Esophagus squamous epithelium (tissue), 5 donors: ENCODE measurements at places on chromosomes 16 and 17. TPM values are rescaled to one million over a fixed set of nuclear protein-coding genes. Genes with fewer than 3 reads are reported as not detected.

DNA sequence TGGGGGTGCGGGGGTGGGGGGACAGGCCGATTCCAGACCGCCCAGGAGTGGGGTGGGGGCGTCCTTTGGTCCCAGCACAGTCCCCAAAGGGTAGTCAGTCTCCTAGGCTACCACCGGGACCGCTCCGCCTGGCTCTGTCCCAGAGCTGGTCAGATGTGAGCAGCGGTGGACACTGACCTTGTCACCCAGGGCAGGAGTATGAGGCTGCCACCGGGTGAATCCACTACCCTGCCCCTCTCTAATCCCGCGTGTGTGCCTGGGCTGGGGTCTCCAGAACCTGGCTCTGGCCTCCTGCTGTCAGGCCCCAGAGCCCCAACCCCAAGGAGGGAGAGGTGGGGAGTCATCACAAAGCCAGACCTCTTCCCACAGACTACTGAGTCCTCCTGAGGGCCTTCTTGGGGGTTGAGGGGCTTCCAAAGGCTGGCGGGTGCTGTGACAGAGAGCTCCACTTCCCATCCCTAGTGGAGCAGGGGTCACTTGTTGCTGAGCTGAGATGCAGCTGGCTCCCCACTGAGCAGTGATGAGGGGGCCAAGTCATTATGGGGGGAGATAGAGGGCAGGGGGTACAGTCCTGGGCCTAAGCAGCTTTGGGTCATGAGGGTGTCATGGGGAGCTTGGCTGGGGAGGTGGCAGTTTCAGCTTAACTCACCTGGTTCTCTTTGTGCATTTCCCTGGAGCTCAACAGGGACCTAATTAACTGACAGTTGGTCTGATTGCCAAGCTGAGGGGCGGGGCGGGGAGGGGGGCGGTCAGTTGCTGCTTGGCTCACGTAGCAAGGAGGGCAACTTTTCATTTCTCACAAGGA lies 1.2 kb downstream of the PPP1R1B start:
- no peak for DNase-seq

The MPG gene
- 72.1 TPM for total RNA-seq

DNA sequence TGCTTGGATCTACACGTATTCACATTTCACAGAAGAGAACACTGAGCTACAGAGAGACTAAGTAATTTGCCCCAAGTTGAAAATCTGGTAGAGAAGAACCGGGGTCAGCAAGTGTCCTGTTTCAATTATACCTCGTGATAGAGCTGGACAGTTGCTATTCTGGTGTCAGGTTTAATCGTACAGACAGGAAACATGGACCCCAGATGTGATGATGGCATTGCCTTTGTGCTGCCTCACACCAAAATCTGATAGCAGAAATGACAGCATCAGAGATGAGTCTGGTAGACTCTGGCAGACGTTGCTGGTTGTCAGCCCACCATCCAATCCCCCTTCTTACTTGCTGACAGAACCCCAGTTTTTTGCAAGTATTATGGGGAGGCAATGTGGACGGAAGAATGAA lies 112.1 kb upstream of the FOXF1 start:
- DNase-seq = no peak

The DRC3 gene
- 1.7 TPM for total RNA-seq

GRCh38 chr17:33725675-33726271 lies 432.7 kb upstream of the ASIC2 start:
- no peak for DNase-seq

- no peak for DNase-seq
Observed at GRCh38 chr17:55743103-55743679, 7.7 kb upstream of the PCTP start.

The TAOK1 gene
- 24.9 TPM for total RNA-seq

The CMTM3 gene
- total RNA-seq = 12.8 TPM

The CLEC3A gene
- not detected for total RNA-seq

DNA sequence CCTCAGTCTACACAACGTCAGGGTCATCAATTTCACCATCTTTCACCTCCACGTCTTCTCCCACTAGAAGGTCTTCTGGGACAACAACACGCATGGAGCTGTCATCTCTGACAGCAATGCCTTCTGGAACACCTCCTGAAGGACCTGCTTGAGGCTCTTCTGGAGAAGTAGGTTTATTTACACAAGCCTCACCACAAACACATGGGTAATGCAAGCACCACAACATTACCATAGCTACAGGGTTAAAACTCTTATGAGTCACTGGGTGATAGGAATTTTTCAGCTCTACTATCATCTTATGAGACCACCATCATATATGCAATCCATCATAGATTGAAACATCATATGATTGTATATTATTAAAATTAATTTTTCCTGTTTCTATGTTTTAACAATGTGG lies 215.4 kb downstream of the CHD9NB start:
- DNase-seq = no peak

The CLEC18A gene
- total RNA-seq = 1.3 TPM

GRCh38 chr16:11706180-11706742 lies 36.4 kb downstream of the TXNDC11 start:
- no peak for DNase-seq

- DNase-seq = no peak
Observed at GRCh38 chr17:44922746-44923470, 7.6 kb upstream of the GFAP start.

GRCh38 chr16:79867425-79867997 lies 267.0 kb upstream of the MAF start:
- DNase-seq = no peak

GRCh38 chr16:23999663-24000062 lies 163.9 kb downstream of the PRKCB start:
- no peak for DNase-seq

GRCh38 chr16:81220349-81220748 lies 18.1 kb upstream of the BCO1 start:
- DNase-seq = no peak

DNA sequence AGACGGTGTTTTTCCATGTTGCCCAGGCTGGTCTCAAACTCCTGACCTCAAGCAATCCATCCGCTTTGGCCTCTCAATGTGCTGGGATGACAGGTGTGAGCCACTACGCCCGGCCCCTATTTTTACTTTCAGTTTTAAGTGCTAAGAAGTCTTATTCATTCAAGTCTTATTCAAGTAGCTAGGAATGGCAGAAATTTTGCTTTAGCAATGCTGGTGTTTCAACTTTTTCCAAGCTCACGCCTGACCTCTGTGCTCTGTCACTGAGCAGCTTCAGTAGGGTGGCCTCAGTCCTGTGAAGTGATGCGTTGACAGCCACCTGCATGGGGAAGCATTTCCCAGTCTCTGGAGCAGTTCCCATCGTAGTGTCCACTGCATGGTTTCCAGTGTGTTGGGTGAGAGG lies 12.9 kb downstream of the ZNF750 start:
- DNase-seq = no peak

The OR3A2 gene
- not detected for total RNA-seq

- DNase-seq = peak; percentile 98
Observed at GRCh38 chr17:59154721-59155438, at the start of gene SKA2. Gene SKA2, minus strand, starts transcription at chr17:59155186. Its CDS starts 23 bp downstream, at chr17:59155163.

The KRTAP4-6 gene
- total RNA-seq = not detected

The TBC1D26 gene
- total RNA-seq = not detected

- DNase-seq = no peak
Observed at GRCh38 chr16:30000735-30001631, 4.9 kb downstream of the INO80E start.

The KRTAP1-5 gene
- total RNA-seq = not detected

DNA sequence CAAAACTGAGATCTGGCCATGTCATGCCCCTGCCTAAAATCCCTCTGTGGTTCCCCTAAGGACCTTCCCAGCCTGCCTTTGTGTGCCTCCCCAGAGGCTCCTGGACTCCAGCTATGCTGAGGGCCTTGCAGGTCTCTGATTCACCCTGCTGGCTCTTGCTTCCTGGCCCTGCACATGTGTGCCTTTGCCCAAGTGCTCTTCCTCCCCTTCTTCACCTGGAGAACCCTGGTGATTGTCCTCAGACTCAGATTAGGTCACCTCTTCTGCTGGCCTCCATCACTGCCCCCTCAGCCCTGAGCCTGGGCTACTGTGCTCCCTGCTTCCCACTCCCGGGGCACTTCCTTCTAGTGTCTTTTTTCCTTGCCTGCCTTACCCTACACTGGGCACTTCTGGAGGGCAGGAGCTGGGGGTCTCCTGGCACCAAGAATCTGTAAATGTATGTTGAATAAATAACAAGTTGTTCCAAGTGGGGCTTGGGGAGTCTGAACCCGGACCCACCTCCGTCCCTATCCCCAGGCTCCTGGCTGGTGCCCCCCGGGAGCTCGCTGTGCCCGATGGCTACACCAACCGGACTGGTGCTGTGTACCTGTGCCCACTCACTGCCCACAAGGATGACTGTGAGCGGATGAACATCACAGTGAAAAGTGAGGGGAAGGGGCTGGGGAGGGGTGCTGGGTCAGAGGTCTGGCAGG lies 7.8 kb downstream of the ITGA3 start:
- DNase-seq = no peak

The SLC5A11 gene
- not detected for total RNA-seq

DNA sequence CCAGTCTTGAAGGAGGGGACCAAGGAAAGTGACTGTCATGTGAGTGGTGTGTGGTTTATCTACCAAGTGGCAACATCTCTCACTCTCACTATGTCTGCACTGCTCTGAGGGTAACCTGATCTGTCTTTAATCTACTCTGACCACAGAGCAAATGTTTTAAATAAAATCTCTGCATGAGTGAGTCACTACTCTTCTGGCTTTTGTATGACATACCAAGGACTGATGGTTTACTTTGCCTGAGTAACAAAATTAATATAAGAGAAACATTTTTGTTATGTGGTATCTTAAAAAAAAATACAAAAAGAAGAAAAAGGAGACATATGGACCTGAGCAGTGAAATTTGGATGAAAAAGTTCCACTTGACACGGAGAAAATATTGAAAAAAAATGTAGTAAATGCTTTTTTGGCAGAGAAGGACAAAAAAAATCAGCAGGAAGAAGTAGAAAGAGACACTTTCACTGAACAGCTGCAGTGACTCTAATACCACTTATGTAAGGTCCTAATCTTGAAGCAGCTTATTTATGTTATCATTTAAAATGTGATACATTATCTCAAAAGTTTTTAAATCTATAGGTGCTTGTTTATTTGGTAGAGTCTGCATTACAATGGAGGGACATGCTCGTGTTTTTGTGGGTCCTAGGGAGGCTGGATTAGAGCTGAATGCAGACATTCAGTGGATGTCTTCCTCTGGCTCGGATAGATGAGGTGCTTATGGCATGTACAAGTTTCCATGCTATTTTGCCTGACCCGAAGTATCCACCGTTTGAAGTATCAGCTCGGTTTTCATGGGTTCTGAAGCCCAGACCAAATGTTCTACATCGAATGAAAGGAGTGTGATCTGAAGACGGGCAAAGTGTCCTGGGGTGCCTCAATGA lies 240.7 kb downstream of the MAP2K6 start:
- DNase-seq = no peak

The SKAP1 gene
- 5.1 TPM for total RNA-seq

DNA sequence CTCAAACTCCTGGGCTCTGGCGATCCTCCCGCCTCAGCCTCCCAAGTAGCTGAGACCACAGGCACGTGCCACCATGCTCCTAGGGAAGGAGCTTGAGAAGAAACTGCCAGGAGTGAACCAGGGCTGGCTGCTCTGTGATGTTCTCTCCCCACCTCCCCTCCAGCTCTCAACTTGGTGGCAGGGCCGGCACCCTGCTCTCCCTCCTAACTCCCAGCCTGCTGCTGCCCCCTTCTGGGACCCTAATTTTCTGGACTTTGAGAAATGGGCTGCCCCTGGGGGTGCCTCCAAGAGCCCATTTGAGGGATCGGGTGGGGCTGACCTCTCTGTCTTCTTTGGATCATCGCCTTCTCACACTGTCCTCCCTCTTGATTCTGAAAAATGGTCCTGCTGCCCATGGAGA lies 14.9 kb upstream of the STAT3 start:
- DNase-seq = no peak

- no peak for DNase-seq
Observed at GRCh38 chr17:34071886-34072420, 183.1 kb upstream of the CCL2 start.

- no peak for DNase-seq
Observed at GRCh38 chr16:49458656-49459445, 85.2 kb downstream of the C16orf78 start.

DNA sequence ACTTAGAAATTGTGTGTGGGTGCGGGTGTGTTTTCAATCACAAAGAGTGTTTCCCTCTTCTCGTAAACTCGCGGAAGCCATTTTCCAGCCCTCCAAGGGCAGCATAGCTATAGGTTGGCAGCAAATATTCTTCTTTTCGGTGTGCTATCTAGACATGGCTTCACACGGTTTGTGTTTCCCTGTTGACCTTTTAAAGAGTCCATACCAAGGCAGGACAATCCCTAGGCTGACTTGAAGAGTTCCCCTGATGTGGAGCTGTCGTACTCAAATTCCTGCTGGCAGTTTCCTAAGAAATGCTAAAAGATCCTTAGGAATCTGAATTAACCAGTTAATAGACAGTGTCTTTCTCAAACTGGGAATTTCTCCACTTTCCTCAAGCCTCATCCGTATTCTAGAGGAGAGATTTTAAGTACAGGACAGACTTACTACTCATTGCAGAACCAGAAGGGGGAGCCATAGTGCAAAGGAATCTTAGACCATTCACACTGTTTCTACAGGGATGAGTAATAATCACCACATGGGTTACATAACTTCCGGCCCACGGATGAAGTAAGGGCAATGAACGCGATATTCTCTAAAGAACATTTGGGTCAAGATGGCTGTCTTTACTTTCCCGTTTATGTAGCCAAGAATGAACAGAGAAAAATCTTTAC lies 288.6 kb upstream of the ELAC2 start:
- DNase-seq = no peak

GRCh38 chr17:41548844-41549595 lies 20.9 kb upstream of the KRT19 start:
- DNase-seq = no peak

DNA sequence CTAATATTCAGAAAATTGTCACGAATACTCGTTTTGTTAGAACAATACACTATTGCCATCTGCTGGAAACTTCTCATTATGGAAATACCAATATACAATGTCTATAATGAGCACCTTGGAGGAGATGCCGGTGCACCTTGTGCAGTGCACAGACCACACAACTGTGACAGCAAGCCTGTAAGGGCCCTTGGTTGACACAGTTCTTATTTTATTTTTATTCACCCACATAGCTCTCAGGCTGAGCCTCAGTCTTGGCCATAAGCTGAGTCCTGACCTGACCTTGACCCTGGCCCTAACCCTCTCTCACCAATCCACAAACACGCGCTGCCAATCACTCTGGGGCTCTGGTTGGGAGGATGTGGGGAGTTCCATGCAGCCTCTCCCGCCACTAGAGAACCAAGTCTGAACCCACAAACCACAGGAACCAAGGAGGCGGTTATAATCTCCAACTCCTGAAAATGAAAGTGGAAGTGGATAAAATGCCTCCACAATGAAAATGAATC lies 7.6 kb downstream of the AIPL1 start:
- DNase-seq = no peak

The TMIGD1 gene
- total RNA-seq = not detected

- no peak for DNase-seq
Observed at GRCh38 chr16:48632137-48632774, 22.3 kb upstream of the N4BP1 start.
